ENCODE measurements at places on chromosomes 13 and 19. TPM values are rescaled to one million over a fixed set of nuclear protein-coding genes. Genes with fewer than 3 reads are reported as not detected.

- no peaks in the 10 kb centered on the region for H3K27me3 ChIP-seq
- peak; percentile 86 for DNase-seq
- H3K4me3 ChIP-seq = no peak overlapping the region
These were observed 12.5 kb upstream of the ACTN4 start for GRCh38 chr19:38634757-38635482.

DNA sequence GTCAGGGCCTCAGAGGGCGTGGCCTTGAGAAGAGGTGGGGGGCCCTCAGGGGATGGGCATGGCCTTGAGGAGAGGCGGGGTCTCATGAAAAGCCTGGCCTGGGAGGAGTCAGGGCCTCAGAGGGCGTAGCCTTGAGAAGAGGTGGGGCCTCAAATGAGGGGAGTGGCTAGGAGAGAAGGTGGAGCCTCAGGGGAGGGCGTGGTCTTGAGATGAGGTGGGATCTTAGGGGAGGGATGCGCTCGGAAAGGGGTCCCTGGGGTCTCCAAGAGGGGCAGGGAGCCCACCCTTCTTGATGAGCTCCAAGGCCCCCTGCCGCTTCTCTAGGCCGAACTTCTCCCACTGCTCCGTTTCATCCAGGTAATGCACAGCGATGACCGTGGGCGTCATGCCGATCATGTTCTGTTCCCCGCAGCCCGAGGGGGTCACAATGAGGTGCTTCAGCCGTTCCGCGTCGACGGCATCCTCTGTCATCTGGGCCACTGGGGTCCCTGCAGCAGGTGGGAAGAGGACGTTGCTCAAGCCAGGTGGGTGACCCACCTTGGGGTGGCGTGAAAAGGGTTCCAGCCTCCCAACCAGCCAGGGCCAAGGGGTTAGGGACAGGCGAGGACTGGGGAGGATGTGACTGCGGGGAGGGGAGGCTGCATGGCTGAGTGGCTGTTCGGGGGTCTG, 24.3 kb upstream of the TNFSF14 start:
- H3K27ac ChIP-seq = no peak overlapping the region
- no peaks in the 10 kb centered on the region for H3K4me1 ChIP-seq
- no peak for DNase-seq
- H3K27me3 ChIP-seq = no peaks in the 10 kb centered on the region

- no peak overlapping the region for H3K27ac ChIP-seq
- H3K27me3 ChIP-seq = no peaks in the 10 kb centered on the region
- DNase-seq = no peak
- H3K36me3 ChIP-seq = no peaks in the 10 kb centered on the region
- no peaks in the 10 kb centered on the region for H3K4me1 ChIP-seq
These were observed 210.7 kb upstream of the MIR17HG start for GRCh38 chr13:91136806-91137205.

DNA sequence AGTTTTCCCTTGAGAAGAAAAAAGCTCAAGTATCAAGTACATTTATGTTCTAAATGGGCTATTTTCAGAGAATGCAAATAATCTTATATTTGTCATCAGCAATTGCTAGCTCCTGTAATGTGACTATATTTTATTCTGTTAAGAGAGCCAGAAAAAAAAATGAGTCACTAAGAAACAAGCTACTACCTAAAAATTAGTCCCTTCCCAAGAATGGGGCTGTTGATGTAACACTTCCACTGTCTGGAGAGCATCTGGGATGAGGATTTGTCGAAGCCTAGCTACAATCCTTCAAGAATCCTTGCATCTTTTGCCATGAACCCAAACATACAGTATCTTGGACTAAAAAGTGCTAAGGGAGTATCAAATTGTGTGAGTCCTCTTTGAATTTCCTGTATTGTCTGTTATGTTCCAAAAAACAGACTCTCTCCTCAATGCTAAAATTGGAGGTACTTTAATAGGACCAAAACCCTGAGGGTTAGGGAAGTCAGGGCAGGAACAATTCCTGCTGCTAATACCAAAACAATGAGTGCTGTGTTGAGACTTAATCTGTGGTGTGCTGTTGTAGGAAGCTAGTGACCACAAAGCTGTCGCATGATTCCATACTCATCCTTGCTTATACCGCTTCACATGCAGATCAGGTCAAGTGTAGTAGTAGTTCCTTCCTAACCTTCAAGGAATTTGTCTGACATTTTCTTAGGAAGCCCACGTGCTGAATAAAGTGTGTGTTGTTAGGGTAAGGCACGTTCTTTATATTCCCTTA, 4.9 kb upstream of the ZC3H13 start:
- DNase-seq = no peak
- no peaks in the 10 kb centered on the region for H3K36me3 ChIP-seq
- no peak overlapping the region for H3K4me3 ChIP-seq
- H3K4me1 ChIP-seq = peaks cover 10% of the 10 kb centered on the region
- no peak overlapping the region for H3K27ac ChIP-seq

DNA sequence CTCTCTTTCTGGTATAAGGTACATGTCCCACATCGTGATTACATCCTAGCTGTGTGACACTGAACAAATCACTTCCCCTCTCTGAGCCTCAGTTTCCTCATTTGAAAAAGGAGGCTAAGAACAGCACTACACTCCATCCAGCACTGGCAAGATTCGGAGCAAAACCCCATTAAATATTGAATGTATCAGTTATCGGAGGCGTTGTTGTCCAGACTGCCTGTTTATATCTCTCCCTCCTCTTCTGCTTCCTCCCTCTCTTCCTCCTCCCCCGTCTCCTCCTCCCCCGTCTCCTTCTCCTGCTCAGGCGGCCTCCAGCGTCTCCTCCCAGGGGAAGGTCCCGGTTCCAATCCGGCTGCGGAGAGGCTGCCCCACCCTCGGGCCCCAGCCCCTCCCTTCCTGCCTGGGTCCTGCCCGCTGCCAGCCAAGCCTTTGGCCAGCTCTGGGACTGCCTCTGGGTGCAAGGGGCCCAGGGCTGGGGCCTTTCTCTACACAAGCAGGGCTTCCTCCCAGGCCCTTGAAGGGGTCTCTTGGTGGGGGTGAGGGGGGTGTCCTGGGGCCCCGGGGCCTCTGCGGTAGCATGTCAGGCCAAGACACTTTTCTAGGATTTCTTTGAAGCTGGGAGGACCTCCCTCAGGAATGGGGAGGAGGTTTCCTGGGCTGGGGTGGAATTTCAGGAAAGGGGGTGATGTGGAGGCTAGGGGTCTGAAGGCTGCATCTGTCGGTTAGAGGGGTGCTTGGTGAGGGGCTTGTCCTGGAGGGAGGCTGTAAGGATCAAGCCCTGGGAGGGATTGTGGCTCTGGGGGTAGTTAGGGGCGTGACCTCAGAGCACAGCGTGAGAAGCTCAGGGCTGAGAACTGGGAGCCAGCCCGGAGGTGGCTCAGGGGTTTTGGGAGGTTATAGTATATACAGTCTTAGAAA, 1.9 kb downstream of the RRAS start:
- peak; percentile 91 for DNase-seq
- peak overlapping the region; percentile 85 for H3K4me3 ChIP-seq
- peaks cover 53% of the 10 kb centered on the region for H3K4me1 ChIP-seq
- peak overlapping the region; percentile 100 for H3K27ac ChIP-seq
- no peaks in the 10 kb centered on the region for H3K27me3 ChIP-seq
- H3K36me3 ChIP-seq = no peaks in the 10 kb centered on the region

- H3K27me3 ChIP-seq = no peaks in the 10 kb centered on the region
- H3K4me1 ChIP-seq = no peaks in the 10 kb centered on the region
- DNase-seq = no peak
These were observed 17.3 kb downstream of the PLIN4 start for GRCh38 chr19:4500841-4501591.

- H3K4me1 ChIP-seq = no peaks in the 10 kb centered on the region
- no peak for DNase-seq
- H3K27ac ChIP-seq = no peak overlapping the region
- H3K4me3 ChIP-seq = no peak overlapping the region
These were observed 19.9 kb upstream of the ZNF561 start for GRCh38 chr19:9640956-9641355.

GRCh38 chr13:113493315-113493951, 2.9 kb upstream of the DCUN1D2 start:
- H3K4me3 ChIP-seq = no peak overlapping the region
- peaks cover 39% of the 10 kb centered on the region for H3K4me1 ChIP-seq
- no peak for DNase-seq
- H3K27ac ChIP-seq = peak overlapping the region; percentile 76

- H3K27me3 ChIP-seq = peaks cover 82% of the 10 kb centered on the region
- H3K27ac ChIP-seq = no peak within 1 kb of the TSS
- DNase-seq = peak; percentile 50
- H3K36me3 ChIP-seq = no peaks in the 10 kb centered on the region
- H3K4me1 ChIP-seq = peaks cover 21% of the 10 kb centered on the region
These were observed at the start of gene PNMA8C for GRCh38 chr19:46428239-46429135. Gene PNMA8C (minus strand): TSS chr19:46428936. CDS start chr19:46428359, 577 bp downstream.

DNA sequence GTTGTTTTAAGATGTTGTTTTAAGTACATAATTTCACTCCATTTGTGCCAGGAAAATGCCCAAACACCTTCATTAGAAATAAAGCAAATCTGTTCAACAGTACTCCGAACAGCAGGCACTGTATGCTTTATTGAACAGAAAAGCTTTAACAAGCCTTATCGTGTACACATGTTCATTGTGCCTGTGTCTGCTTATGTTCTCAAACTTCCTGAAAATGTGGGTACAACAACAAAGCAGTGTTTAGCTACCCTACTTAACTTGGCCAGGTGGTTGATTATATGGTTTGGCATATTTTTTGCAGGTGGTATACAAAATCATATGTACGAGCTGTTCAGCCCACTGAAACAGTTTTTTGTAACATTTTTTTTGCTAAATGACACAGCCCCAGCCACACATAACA, 718.0 kb downstream of the DACH1 start:
- DNase-seq = no peak
- H3K27me3 ChIP-seq = no peaks in the 10 kb centered on the region
- H3K4me1 ChIP-seq = no peaks in the 10 kb centered on the region
- no peak overlapping the region for H3K4me3 ChIP-seq
- no peaks in the 10 kb centered on the region for H3K36me3 ChIP-seq

- H3K36me3 ChIP-seq = no peaks in the 10 kb centered on the region
- DNase-seq = peak; percentile 49
- H3K4me1 ChIP-seq = peaks cover 35% of the 10 kb centered on the region
- no peak overlapping the region for H3K27ac ChIP-seq
- H3K27me3 ChIP-seq = peaks cover 47% of the 10 kb centered on the region
These were observed 3.9 kb upstream of the PLPP2 start for GRCh38 chr19:294946-295686.

ZNF560 gene
- not detected for total RNA-seq

GJA3 gene
- total RNA-seq = not detected

RASL11A gene
- total RNA-seq = 37.7 TPM

PLIN4 gene
- total RNA-seq = 21.9 TPM

STOML3 gene
- not detected for total RNA-seq

AMER2 gene
- total RNA-seq = 0.16 TPM

PEX11G gene
- total RNA-seq = 2.2 TPM

SYCN gene
- total RNA-seq = not detected
